ENCODE measurements at places on chromosomes 1 and 21.

DNA sequence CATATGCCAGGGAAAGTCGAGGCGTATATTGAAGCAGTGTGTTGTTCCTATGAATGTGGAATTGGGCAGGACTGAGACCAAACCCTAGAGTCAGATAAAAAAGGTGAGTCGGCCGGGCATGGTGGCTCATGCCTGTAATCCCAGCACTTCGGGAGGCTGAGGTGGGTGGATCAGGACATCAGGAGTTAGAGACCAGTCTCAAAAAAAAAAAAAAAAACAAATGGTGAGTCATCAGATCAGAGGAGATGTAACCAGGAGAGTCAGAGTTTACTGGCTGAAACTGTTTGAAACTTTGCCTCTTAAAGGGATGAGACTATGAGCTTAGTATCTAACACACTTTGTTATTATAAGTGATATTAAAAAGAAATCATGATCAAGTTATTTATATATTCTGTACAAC, 26.4 kb upstream of the SYCP1 start:
- H3K27me3 ChIP-seq: peaks cover 17% of the 10 kb centered on the region
- no peak overlapping the region for H3K27ac ChIP-seq
- H3K36me3 ChIP-seq: peaks cover 8% of the 10 kb centered on the region
- ATAC-seq: no peak

DNA sequence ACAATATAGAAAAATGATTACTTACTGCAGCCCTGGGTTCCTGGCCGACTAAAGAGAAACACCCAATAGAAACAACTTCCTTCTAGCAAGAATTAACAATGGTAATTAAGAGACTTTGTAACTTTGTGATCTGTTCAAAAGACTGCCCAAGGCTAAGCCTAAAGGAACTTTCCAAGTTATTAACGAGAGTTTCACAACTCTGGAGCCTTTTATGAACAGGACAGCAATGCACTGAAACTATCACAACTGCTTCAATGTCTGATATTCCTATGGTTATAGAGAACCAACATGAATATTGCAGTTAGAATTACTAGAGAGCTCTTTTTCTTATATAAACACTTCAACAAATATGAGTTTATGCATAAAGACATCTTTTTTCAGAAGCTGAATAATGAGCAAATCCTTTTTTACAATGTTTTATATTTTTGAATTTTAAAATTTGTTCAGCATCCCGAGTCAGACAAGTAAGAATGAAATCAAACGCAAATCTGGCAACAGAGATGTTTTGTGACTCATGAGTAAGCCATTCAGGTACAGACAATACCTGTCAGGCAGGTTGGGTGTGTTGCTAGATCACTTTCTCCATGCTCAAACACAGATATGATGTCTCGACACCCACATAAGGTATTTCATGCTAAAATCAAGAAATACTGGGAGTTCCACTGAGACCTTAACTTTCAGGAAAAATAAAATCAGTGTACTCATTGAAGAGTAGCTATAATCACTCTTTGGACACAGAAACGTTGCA, 22.2 kb upstream of the KCNJ15 start:
- H3K27ac ChIP-seq: no peak overlapping the region
- no peaks in the 10 kb centered on the region for H3K27me3 ChIP-seq
- H3K4me1 ChIP-seq: no peaks in the 10 kb centered on the region

- no peak overlapping the region for H3K4me3 ChIP-seq
- no peaks in the 10 kb centered on the region for H3K4me1 ChIP-seq
- H3K27ac ChIP-seq: no peak overlapping the region
- no peaks in the 10 kb centered on the region for H3K36me3 ChIP-seq
- ATAC-seq: no peak
Observed at GRCh38 chr1:240235521-240236288, 144.0 kb downstream of the FMN2 start.

- ATAC-seq: no peak
- H3K4me3 ChIP-seq: no peak overlapping the region
- H3K27me3 ChIP-seq: peaks cover 36% of the 10 kb centered on the region
- H3K27ac ChIP-seq: no peak overlapping the region
- H3K4me1 ChIP-seq: no peaks in the 10 kb centered on the region
Observed at GRCh38 chr1:53542551-53542950, 83.4 kb downstream of the DMRTB1 start.

GRCh38 chr1:12166834-12167492, at the start of gene TNFRSF1B:
Gene TNFRSF1B, plus strand, starts transcription at chr1:12166991. Its CDS starts 101 bp downstream, at chr1:12167092.
- peaks cover 89% of the 10 kb centered on the region for H3K4me1 ChIP-seq
- H3K27me3 ChIP-seq: no peaks in the 10 kb centered on the region
- H3K36me3 ChIP-seq: peaks cover 43% of the 10 kb centered on the region
- peak within 1 kb of the TSS; percentile 93 for H3K27ac ChIP-seq
- H3K4me3 ChIP-seq: peak within 1 kb of the TSS; percentile 98
- peak; percentile 82 for ATAC-seq

DNA sequence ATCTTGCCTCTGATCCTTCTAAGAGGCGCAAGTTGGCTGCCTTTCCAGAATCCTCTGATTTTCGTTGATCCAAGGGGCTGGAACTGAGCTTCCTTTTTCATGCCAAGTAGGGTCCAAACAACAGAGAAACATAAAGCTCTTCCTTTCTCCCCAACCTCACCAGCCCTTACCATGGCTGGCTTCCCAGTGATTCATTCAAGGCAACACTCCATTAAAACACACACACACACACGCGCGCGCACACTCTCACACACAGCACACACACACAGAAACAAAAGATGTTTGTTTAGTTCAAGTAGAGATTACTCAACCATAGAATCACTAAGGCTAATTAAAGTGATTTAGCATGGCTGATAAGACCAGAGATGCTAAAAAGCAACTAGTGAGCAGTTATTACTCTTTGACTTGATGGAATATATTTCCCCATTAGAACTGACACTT, 13.0 kb upstream of the GUCA2A start:
- no peak overlapping the region for H3K4me3 ChIP-seq
- no peaks in the 10 kb centered on the region for H3K27me3 ChIP-seq
- no peak for ATAC-seq
- H3K36me3 ChIP-seq: peaks cover 17% of the 10 kb centered on the region

DNA sequence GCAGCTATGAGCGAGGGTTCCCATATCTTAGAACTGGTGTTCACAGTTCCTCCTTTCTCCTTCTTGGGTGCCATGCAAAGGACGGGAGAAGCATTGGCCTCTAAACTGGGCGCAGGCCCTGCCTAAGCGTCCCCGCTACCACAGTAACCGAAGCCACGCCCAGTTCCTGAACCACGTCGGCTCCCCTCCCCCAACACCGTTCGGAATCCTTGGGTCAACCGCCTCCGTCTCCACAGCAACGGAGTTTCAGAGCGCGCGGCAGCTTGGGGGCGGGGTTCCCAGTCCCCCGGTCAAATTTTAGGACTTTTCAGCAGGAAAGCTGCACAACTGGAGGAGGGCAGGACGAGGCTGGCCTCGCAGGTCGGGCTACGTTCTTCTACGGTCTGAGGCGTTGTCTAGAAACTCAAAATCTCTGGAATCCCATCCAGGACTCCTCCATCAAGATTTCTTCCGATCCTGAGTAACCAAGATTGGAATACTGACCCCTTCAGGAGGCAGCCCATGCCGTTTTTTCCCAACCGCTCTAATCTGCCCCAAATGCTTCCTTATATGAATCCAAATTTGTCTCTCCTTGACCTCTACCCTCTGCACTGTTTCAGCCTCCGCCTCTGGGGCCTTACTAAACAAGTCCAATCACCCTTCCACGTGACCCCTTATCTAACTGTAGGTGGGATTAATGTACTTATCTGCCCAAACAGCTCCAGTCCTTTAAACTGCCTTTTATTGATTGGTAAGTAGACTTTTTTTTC, at the start of gene SPAG17:
Gene SPAG17 (minus strand): TSS at position 145 of the 749 bp plus-strand sequence. CDS start 71 bp downstream, at position 74.
- no peak within 1 kb of the TSS for H3K27ac ChIP-seq
- no peak within 1 kb of the TSS for H3K4me3 ChIP-seq
- H3K4me1 ChIP-seq: peaks cover 9% of the 10 kb centered on the region
- H3K36me3 ChIP-seq: no peaks in the 10 kb centered on the region
- peaks cover 18% of the 10 kb centered on the region for H3K27me3 ChIP-seq
- no peak for ATAC-seq

- H3K36me3 ChIP-seq: peaks cover 25% of the 10 kb centered on the region
- no peaks in the 10 kb centered on the region for H3K27me3 ChIP-seq
- peak overlapping the region; percentile 92 for H3K4me3 ChIP-seq
- peak; percentile 67 for ATAC-seq
- H3K4me1 ChIP-seq: peaks cover 49% of the 10 kb centered on the region
- H3K27ac ChIP-seq: peak overlapping the region; percentile 93
Observed at GRCh38 chr1:93080179-93080823, 1.2 kb downstream of the MTF2 start.

DNA sequence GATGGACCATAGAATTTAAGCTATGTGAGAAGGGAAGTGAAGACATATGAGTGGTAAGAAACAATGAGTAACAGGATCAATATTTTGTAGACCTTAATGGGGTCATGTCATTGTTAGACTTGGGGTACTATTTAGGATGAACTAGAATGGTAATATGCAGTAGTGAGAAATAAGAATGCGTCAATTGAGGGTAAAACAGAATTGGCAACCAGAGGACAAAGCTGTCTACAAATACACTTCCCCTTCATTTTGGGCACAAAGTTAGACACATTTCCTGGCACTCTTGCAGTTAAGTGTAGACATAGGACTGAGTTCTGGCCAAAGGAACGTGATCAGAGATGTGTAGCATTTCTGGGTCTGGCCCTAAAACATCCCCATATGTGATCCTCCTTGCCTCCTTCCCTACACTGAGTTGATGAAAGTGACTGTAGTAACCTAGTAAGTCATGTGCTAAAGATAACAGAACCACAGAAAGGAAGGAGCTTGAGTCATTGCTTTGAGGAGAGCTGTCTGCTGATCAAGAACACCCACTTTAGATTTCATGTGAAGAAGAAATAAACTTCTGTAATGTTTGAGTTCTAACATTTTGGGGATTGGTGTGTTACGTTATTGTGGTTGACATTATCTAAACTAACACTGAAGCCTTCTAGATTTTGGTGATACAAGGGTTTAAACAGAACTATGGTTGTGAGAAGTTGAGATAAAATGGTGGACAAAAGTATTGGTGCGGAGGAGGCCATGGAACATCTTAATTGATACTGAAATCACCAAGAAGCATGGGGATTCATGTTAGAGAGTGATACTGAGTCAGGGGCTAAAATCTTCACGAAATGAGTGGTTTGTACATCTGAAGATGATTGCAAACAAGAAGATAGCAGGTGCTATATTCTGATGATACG, 41.7 kb downstream of the CD55 start:
- no peaks in the 10 kb centered on the region for H3K4me1 ChIP-seq
- no peak for ATAC-seq
- peaks cover 18% of the 10 kb centered on the region for H3K36me3 ChIP-seq
- H3K4me3 ChIP-seq: no peak overlapping the region

DNA sequence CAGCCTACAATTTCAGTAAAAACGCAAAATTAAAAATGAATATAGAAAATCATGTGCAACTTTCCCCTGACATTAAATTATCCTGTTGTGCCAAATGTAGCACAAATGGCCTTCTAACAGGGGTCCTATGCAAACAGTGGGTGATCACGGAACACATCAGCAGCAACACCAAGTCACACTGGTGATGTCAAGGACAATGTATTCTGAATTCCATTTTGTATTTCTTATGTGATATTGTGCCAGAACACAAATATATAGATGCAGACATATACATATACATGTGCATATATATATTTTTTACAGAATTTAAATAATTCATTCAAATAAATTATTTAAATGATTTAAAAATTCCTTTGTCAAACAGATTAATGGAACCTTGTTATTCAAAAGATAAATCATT, 8.6 kb upstream of the ADGRL2 start:
- no peak overlapping the region for H3K27ac ChIP-seq
- no peak for ATAC-seq
- no peaks in the 10 kb centered on the region for H3K27me3 ChIP-seq
- H3K4me3 ChIP-seq: no peak overlapping the region
- no peaks in the 10 kb centered on the region for H3K4me1 ChIP-seq
- no peaks in the 10 kb centered on the region for H3K36me3 ChIP-seq

All from stimulated activated memory B cell treated with anti-CD40 and anti-IgM and Interleukin-4, amounts not matched to agents 10 μg/mL and 1 μg/mL and 100 μg/mL, for 72 hours (primary cell).